ELF-1 (cell line): ENCODE measurements at places on chromosomes 5 and 9.

DNA sequence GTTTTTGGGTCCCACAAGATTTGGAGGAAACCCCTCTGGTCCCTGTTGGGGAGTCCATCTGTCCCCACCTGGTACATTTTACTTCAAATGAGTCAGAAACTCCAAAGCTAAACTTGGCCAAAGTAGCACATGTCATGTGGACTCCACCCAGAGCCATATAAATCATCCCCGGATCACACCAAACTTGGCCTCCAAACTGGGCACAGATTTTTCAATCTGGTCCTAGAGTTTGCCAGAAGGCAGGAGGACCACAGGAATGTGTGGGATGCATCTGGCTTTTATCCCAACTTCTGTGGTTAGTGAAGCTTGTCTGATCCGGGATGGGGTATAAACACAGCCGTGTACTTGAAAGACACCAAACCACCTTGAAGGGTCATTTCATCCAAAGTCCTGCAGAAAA is 66.3 kb downstream of the MAT2B start:
- DNase-seq = peak; percentile 8

DNA sequence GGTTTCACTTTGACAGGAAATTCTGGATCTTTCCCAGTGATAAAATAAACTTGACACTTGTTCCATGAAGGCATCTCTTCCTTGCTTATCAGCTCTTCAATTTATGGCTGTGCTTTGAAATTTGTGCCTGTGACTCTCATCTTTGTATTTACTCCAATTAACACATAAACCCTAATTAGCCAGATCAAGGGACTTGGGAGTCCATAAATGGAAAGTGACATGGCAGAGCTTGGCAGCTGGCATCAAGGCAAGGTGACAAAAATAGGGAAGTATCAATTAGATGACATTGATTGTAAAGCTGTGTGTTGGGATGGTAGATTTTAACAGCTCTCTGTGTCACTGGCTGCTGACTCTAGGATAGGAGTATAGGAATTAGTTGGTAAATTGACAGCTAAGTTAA is 133.9 kb downstream of the PBX3 start:
- DNase-seq = no peak

DNA sequence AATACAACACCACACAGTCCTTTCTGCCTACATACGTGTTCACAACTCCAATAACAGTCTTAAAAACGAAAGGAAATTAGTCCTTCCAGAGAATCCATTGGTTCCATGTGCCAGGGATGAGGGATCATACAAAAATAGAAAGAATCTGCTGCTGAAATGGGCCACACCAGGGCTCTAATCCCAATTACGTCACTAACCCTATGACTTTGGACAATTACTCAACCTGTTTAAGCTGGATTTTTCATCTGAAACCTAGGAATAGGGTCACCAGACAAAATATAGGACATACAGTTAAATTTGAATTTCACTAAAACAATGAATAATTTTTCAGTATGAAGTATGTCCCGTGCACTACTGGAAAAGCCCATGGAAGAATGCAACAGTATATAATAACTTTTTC is 264.7 kb downstream of the YTHDC2 start:
- no peak for DNase-seq

GRCh38 chr5:81007637-81008027 is 47.5 kb downstream of the RASGRF2 start:
- DNase-seq = no peak

GRCh38 chr5:163978897-163979296 is 473.5 kb downstream of the MAT2B start:
- peak; percentile 8 for DNase-seq

DNA sequence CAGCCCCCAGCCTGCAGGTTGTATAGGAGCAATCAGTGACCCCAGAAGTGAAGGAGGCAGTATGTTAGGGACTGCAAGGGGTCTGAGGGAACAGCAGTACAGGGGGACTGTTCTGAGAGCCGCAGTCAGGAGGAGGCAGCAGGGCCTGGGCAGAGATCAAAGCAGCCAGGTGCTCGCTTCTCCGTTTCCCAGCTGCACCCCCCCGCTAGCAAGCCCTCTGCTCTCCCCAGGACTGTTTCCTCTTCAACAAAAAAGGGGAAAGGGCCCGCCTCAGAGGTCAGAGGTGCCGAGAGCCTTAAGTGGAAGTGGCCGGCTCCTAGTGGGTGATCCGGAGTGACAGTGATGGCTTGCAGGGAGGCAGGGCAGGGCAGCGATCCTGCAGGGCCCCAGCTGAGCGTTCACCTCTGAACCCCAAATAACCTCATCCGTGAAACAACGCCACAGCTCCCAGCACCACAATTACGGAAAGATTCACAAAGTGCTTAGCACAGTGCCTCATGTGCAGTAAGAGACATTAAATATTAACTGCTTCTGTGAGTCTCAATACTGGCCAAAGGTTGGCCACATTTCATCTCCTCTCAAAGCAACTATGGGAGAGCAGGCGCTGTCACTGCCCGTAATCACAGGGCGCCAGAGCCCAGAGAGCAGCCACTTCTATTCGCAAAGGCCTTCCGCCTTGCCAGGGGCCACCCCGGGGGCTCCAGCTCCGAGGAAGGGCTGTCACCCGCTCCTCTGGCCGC is 8.0 kb downstream of the CLPTM1L start:
- no peak for DNase-seq

- DNase-seq = peak; percentile 63
Measured at GRCh38 chr9:88258601-88259000, 120.3 kb upstream of the SPATA31C2 start.

DNA sequence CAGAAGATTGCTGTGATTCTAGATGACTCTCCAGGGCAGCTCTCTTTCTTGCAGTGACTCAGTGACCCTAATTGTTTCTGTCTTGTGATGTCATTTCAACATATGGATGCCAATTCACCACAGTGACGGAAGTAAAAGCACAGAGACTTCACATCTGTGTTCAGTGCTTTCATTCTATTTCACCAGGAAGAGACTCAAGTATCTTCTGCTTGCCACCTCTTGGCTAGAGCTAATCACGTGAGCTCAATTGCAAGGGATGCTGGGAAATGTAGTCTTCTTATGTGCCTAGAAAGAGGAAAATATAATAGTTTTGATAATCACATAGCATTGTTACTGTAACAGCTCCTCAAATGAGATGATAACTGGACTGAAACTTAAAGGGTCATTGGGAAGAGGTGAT is 453.3 kb upstream of the KLF4 start:
- no peak for DNase-seq

GRCh38 chr9:38358390-38359296 is 33.9 kb upstream of the ALDH1B1 start:
- no peak for DNase-seq

DNA sequence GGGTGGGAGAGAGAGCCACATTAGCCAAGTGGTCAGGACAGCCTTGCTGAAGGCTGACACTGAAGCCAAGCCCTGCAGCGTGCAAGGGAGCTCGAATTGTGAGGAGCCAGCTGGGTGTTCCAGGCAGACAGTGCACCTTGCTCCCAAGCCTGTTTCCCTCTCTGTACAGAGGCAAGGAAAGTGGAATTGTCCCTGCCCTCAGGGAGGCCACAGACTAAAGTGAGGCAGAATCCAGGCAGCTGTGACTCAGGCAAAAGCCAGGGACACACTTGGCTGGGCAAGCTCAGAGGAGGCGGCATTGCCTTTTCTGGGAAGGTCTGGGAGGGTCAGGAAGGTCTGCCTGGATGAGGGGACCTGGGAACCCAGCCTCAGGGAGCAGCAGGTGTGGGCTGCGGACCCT is 50.2 kb upstream of the LMX1B start:
- DNase-seq = peak; percentile 39

DNA sequence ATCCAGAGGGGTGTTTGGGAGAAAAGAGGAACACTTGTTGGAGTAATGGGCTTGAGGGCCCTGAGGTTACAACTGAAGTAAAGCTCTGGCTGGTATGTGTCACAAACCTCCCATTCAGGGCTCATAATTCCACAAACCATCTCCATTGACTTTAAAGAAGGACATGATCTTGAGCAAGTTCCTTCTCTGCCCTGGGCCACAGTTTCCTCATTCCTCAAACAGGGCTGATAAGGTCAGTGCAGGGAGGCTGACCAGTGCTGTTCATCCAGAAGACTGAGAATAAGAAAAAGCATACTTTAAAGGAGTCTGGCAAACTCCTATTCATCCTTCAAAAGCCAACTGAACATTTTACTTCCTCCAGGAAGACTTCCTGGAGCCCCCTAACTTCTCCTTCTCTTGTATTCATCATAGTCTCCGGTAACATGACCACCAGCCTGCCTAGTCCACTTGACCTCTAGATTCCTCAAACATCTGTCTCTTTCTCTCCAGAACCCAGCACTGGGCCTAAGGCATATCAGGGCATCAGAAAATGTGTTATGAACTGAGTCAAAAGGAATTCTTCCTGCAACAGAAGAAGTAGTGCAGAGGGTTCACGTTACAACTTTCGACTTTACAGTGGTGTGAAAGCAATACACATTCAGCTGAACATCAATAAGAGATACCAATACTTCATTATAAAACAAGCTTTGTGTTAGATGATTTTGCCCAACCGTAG is 20.7 kb upstream of the PTPN3 start:
- no peak for DNase-seq

GRCh38 chr5:37792975-37793631 is 46.7 kb downstream of the GDNF start:
- DNase-seq = no peak
